ENCODE measurements at places on chromosomes 12 and 14.

DNA sequence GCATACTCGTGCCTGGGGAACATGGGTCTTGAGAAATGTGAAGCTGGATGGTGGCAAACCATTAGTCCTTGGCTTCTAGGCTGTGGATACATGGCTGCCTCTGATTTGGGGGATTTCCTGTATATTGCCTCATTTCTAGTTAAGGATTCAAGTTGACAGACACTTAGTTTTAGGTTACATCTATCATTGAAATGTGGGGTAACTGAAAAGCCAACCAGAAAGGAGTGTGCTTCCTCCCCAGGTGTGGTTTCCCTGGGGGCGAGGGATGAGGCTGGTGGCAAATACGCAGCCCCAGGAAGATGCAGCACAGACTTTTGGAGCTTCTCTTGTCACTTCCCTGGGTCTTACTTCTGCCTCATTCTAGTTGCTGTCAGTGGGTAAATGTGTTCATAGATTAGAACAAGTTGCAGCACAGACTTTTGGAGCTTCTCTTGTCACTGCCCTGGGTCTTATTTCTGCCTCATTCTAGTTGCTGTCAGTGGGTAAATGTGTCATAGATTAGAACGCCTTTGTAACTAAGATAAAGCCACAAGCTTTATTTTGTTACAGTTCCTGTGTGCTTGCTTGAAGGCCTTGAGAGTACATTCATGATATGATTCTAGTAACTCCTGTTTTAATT lies 85.1 kb downstream of the BORCS5 start:
- no peak for DNase-seq

GRCh38 chr14:20262642-20263128 lies 23.6 kb downstream of the OR11H4 start:
- no peak for DNase-seq

- DNase-seq: peak; percentile 13
Observed at GRCh38 chr12:61654698-61655097, 605.5 kb upstream of the USP15 start.

- no peak for DNase-seq
Observed at GRCh38 chr12:100995771-100996170, 201.2 kb downstream of the ANO4 start.

DNA sequence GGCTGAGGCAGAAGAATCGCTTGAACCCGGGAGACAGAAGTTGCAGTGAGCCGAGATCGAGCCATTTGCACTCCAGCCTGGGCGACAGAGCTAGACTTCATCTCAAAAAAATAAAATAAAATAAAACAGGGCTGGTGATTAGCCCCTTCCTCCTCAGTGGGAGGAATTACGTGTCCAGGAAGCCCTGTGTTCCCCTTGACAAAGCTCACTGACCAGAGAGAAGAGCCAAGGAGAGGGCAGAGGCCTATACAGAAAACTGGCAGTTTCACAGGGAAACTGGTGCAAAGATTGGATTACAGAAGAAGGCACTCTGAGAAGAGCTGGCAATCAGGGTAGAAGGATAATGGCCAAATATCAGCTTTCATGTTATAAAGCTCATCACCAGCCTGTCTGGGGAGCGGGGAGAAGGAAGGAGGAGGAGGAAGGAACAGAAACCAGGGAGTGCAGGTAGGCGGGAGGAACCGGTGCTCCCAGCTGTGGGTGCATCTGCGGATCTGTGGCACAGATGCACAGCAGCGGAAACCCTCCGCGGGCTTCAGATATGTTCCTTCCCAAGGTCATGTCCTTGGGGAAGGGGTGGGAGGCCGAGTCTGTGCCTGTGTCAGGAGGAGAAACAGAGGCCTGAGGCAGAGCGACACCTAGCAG lies 6.7 kb downstream of the RAB15 start:
- DNase-seq: no peak
